ENCODE measurements at places on chromosomes 1 and 21. TPM values are rescaled to one million over a fixed set of nuclear protein-coding genes. Genes with fewer than 3 reads are reported as not detected.
A peak's percentile ranks its signal among the peaks of the same experiment; 100 is the strongest.

DNA sequence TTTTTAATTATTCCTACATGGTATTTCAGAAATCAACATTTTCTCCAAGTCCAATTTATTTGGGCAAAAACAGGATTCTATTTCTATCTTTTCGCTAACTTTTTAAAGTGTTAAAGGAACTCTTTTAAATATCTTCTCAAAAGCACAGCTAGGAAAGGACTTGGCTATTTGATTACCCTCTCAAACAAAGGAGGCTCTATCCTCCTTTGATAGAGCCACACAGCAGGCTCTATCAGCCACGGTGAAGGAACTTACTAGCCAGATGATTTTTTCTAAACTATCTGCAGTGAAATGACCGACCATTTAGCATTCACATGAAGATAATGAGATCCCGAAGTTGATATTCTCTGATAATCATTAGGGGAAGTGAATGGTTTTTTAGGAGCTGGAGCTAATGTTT, 9.1 kb downstream of the ANGPTL7 start:
- no peak for DNase-seq

GRCh38 chr1:32394890-32395432, 720 bp upstream of the BSDC1 start:
- DNase-seq = no peak

Gene WNT3A
- not detected for total RNA-seq

DNA sequence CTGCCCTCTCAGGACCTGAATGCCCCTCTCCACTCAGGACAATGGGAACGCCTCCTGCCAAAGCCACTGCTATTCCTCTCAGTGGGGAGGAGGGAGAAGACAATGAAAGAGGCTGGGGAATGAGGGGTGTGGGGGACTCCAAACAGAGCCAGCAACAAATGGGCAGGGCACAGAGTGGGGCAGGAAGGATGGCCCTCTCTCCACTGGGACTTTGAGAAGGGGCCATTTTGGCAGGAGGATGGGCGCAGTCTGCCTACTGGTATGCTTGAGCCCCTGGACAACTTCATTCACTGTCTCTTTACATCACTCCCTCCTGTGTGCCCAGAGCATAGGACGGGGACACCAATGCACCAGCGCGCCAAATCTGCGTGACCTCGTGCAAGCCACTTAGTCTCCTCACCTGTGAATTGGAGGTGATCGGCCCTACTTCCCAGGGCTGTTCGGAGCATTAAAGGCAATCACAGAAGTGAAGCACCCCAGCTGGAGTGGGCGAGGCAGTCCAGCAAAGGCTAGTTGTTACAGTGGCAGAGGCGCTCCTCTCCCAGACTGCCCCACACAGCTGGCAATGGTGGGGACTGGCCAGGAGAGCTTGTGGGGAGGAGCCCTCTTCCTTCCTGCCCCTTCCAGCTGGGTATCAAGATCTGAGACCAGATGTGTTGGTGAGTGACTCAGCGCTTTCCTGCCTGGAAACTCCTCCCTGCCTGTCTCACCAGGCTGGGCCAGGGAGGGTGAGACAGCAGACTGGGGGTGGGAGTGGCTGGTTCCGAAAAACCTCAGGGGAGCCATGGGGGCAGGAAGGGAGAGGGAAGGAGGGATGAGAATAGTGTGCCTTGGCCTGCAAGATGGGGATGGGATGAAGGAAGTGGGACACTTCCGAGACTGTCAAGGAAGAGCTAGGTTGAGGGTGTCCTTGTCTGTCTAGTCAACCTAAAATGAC, 22.4 kb upstream of the SYNC start:
- no peak for DNase-seq

- DNase-seq = no peak
Measured at GRCh38 chr1:43233631-43234030, 36.2 kb upstream of the TMEM125 start.

DNA sequence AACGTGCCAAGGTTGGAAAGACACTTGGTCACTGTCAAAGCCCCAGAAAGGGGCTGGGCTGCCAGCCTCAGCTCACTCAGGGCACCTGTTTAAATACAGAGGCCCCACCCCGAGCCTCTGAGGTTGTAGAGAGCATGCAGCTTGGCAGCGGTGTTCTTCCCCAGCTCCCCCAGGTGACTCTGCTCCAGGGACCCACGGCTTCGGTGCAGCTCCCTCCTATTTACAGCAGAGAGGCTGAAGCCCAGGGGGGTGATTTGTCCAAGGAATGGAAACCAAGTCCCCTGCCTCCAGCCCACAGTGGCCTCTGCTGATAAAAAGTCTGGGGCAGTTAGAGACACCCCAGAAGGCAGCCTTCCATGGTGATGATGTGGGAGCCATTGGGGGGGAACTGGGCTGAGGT, 9.1 kb upstream of the C1QA start:
- DNase-seq = no peak

Gene AKNAD1
- total RNA-seq = 3.9 TPM

- DNase-seq = no peak
Measured at GRCh38 chr21:34003428-34003827, 70.0 kb upstream of the MRPS6 start.

Gene NBPF4
- not detected for total RNA-seq

Gene CD1E
- not detected for total RNA-seq

GRCh38 chr1:40722622-40723021, 31.1 kb downstream of the NFYC start:
- DNase-seq = no peak

- no peak for DNase-seq
Measured at GRCh38 chr1:245608271-245608670, 453.5 kb downstream of the KIF26B start.

- no peak for DNase-seq
Measured at GRCh38 chr1:233435622-233436021, 108.1 kb downstream of the MAP3K21 start.

DNA sequence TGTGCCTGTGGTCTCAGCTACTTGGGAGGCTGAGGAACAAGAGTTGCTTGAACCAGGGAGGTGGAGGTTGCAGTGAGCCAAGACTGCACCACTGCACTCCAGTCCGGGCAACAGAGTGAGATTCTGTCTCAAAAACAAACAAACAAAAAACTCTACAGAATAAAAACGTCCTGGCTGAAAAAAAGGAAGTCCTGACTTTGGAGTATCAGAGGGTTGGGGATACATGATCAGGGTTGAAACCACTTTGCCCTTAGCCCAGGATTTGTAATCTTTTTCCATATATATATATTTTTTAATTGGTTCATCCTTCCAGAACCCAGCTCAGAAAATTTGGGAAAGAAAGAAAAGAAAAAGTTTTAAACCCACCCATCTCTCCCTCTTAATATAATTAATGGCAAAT, 6.5 kb downstream of the THEM4 start:
- no peak for DNase-seq

GRCh38 chr1:66022904-66023620, 230.4 kb downstream of the PDE4B start:
- no peak for DNase-seq

GRCh38 chr1:245440922-245441321, 286.1 kb downstream of the KIF26B start:
- no peak for DNase-seq

GRCh38 chr1:236083650-236084385, 18.9 kb upstream of the NID1 start:
- no peak for DNase-seq

DNA sequence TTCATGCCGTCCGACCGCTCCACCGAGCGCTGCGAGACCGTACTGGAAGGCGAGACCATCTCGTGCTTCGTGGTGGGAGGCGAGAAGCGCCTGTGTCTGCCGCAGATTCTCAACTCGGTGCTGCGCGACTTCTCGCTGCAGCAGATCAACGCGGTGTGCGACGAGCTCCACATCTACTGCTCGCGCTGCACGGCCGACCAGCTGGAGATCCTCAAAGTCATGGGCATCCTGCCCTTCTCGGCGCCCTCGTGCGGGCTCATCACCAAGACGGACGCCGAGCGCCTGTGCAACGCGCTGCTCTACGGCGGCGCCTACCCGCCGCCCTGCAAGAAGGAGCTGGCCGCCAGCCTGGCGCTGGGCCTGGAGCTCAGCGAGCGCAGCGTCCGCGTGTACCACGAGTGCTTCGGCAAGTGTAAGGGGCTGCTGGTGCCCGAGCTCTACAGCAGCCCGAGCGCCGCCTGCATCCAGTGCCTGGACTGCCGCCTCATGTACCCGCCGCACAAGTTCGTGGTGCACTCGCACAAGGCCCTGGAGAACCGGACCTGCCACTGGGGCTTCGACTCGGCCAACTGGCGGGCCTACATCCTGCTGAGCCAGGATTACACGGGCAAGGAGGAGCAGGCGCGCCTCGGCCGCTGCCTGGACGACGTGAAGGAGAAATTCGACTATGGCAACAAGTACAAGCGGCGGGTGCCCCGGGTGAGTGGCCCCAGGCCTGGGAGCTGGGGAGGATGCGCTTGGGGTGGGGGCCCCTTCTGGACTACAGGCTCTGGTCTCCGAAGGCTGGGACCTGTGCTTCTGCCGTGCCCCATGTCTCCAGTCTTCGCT, 1.1 kb downstream of the SKI start:
- peak; percentile 90 for DNase-seq

DNA sequence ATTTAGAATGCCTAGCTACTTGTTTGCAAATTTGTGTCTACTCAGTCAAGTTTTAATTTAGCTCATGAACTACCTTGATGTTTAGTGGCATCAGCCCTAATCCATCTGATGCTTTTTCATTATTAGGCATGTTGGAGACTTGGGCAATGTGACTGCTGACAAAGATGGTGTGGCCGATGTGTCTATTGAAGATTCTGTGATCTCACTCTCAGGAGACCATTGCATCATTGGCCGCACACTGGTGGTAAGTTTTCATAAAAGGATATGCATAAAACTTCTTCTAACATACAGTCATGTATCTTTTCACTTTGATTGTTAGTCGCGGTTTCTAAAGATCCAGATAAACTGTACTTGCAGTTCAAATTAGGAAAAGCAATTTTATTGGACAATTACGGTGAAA, 7.6 kb downstream of the SOD1 start:
- no peak for DNase-seq

DNA sequence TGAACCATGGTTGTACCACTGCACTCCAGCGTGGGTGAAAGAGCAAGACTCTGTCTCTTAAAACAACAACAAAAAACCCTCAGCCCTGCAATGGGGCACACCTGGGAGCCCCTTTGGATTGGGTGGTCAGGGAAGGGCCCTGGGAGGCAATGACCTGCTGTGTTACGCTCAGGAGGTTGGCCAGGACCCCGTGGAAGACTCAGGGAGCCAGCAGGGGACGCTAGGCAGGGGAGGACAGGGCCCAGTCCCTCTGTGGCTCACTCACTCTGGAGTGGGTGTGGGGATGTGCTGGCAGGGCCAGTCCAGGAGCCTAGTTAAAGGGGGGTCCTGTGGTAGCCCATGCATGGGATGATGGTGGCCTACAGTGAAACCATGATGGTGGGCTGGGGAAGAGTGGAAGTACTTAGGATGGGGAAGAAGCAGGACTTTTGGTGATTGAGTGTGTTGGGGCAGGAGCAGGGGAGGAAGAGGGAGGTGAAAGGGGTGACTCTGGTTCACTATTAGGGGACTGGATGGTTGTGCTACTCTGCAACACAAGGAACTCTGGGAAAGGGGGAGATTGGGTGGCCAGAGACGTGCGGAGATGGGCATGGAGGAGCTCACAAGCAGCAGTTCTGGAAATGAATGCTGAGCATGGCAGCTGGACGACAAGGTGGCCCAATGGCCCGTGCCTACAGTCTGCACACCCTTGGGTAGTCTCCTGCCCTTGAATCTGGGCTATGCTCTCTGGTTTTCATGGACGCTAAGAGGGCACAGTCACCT, 56.3 kb upstream of the FAM20B start:
- DNase-seq = no peak

Gene SPRR2G
- not detected for total RNA-seq

Gene ALX3
- total RNA-seq = not detected

DNA sequence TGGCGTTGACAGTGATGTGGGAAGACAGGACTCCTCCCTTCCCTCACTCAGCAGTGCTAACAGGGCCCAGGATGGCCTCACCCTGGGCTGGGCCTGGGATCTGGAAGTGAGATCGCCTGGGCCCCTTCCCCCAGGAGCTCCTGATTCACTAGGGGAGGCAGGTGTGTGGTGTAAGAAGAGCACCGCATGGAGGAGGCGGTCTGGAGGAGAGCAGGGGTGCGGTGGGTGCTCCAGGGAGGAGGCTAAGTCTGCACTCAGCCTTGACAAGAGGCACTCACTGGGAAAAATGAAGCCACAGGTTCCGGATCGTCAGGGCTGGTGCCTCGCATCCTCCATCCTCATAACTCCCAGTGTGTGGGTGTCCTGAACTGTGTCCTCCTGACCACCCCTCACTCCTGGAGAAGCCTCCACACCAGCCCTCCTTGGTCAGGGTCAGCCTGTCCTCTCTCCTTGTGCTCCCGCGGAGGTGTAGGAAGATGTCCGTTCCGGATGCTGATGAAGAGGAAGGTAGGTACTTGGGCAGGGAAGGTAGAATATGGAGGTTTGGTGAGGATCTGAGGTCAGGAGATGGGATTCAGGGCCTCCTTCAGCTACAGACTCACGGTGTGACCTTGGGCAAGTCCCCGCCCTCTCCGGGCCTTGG, 142.1 kb upstream of the WNT4 start:
- DNase-seq = no peak

GRCh38 chr1:199551967-199552565, 475.4 kb upstream of the NR5A2 start:
- no peak for DNase-seq

DNA sequence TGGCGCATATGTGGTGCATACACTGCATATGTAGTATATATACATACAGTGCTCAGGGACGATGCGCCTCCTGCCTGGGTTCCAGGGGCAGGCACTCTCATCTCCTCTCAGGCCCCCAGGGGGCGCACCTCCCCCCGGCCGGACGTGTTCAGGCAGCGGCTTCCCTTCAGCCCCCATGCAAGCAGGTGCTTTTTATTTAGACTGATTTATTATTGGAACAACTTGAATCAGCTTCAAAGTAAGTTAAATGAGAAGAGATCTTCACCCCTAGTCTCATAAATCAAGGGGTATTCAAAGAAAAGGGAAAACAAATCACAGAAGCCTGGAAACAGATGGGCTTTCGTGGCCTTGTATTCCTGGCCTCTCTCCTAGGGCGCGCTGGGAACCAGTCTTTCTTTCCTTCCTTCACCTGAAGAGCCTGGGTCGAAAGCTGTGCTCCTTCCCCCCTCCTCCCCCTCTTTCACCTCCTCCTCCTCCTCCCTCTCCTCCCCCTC, 64.6 kb downstream of the UBIAD1 start:
- peak; percentile 42 for DNase-seq

Gene NOS1AP
- 0.25 TPM for total RNA-seq

DNA sequence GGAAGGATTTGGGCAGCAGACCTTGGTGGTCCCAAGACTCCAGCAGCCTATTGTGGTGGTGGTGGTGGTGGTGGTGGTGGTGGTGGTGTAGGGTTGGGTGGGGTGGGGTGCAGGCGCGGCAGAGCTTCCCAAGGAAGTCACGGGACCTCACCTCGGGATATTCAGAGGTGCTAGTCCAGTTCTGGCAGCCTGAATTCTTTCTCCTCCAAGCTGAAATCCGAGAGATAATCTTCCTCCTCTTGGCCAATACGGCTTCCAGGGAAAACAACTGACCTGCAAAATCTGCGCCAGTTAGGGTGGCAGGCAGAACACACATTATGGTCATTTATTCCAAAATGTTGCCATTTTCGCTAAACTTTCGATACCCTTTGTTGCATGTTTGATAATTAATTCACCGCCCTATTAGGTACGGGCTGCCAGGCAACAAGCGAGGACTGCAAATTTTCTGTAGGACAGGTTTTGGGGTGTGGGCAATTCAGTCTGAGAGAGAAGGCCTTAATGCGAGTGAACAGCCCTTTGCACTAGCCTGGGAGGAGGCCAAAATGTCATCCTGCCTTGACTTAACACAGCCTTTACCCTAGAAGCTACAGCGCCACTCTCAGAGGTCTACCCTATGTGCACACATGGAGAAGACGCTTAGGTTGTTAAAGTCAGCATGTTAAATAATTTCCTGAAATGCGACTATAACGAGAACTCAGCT, 33.2 kb upstream of the BSDC1 start:
- DNase-seq = no peak
